NAMALWA (cell line): ENCODE measurements at places on chromosomes 13 and 19.

- peak; percentile 66 for DNase-seq
Observed at GRCh38 chr19:22882797-22883196, 50.7 kb downstream of the ZNF723 start.

DNA sequence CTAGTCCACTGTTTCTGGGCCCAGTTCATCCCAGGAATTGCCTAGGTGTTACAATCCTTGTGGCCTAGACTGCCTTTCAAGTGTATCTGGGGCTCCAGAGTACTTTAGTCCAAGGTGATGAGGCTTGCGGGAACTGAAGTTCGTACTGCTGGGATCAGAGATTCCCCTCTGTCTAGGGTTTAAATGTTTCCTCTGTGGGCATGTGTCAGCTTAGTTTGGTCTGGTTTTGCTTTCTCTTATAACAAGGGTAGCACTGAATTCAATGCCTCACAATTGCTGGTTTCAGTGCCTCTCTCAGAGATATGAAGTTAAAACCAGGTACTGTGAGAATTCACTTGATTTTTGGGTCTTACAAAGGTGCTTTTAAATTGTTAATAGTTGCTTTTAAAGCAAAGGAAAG is 30.8 kb downstream of the RGCC start:
- DNase-seq = no peak

DNA sequence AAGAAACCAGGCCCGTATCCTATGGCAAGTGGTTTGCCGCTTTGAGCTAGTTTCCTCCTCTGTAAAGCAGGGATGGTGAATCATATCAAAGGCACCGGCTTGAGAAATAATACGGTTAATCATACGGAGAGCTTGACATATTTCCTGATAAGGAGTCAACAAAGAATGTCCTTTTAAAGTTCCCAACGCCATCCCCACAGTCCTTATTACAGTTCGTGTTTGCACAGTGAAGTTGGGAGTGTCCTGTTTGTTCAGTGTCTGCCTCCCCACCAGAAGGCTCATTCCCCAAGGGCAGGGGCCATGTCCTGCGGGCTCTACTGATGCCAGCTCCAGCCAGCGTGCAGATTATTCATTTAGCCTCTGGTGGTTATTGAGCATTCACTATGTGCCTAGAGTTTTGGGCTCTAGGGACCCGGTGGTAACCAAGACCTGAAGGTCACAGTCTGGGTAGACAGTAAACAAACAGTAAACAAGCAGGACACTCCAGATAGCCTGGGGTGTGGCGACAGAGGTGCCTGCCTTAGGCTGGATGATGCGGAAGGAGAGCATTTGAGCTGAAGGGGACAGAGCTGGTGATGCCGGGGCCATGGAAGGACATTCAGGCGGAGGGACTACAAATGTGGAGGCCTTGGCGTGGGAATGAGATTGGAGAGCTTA is 6.3 kb downstream of the GRAMD1A start:
- no peak for DNase-seq

DNA sequence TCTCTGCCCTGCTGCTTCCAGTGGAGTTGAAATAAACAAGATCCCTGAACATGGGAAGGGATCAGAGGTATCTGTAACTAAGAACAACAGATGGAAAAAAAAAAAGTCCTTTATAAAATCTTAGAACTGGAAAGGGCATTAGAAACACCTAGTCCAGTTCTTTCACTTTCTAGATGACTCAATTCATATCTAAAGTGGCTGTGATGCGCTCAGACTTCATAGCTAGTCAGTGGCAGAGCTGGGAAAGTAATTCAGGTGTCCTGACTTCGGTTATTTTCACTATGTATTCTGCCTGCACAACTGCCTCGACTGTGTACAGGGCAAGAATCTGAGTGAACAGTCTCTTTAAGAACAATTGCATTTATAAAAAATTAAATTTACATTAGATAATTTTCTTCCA is 151.8 kb upstream of the TMTC4 start:
- peak; percentile 20 for DNase-seq

DNA sequence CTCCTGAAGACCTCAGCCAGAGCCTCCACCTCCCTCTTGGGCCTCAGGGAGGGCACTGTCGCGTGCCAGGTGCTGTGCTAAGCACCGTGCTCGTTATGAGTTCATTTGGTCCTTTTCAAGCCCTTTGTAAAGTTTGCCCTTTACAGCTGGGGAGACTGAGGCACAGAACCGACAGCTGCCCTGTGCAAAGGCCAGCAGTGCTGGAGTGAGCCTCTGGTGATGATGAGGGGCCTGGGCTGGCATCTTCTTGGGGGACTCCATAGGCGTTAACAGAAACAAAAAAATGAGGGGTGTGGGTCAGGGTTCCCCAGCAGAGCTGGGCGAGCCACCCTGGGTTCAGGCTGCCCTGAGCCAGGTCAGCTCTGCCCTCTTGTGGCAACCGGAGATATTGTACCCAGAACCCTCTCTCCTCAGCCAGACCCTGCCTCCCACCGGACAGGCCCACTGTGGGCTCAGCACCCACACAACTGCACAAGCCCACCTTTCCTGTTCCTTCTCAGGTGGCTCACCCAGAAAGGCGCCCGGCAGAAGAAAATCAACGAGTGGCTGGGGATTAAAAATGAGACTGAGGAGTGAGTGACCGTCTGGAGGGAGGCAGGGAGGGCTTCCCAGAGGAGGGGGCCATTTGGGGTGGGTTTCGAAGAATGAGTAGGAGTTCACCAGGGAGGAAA is 5.5 kb upstream of the IFI30 start:
- peak; percentile 84 for DNase-seq

- DNase-seq = peak; percentile 68
Observed at GRCh38 chr13:114027046-114027715, 53.3 kb upstream of the C13orf46 start.

DNA sequence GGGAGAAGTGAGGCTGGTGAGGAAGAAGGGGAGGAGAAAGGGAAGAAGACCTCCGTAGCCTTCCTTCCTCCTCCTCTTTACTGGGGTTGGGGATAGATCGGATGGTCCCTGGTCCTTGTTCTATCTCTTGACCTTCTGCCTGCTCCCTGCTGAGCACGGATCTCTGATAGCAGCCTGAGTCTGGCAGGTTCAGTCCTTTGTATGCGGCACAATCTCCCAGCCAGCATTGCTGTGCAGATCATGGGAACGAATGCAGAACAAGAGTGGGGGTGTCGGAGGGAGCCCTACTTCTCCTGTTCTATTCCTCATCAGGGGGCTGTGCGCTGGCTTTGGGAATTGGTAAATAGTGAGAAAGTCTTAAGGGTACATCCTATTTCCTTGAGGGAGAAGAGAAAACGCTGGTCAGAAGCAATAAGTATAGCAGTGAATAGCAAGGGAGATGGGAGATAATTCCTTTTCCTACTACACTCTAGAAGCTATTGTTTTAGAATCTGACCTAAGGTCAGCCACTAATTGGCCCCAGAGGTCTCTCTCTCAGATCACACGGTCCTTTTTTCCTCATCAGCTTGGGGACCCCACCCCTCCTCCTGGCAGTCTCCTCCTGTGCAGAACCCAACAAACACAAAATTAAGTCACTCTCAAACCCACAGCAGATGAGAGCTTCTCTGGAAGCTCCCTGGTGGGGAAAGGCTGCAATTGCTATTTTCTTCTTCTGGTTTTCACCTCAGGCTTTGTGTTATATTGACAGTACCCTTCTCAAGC is 41.0 kb downstream of the KL start:
- DNase-seq = peak; percentile 68

DNA sequence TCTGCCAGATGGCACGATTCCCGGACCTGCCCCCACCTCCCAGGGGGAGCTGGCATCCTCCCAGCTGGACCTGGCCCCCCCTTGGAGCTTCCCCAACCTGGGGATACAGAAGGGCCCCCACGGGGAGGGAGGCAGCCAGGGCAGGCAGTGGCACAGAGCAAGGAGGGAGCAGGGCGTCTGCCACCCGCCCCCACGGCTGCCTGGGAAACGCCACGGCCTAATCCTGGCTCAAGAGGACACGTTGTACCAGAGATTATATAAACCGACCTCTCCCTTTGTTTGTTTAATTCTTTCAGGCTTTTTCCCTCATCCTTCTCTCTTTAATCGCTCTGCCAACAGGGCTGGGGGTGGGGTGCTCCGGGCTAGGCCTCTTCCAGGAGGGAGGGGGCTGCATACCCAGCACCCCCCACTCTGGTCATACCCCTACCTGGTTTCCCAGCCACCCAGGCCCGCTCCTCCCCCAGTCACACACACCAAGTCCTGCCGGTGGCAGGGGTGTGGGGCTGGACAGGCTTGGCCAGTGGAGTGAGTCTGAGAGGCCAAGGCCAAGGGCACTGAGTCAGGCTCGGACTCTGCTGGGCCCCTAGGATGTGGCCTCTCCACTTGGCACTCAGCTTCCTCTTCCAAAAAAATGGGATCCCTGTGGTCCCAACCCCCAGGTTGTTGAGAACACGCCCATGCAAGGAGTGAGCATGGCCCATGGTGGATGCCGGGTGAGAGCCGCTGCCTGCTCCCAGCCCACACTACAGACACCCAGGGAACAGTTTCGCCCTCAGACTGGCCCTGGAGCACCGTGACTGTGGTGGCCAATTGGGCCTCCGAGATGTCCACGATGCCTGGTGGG is 29.5 kb upstream of the NFIC start:
- DNase-seq = no peak

GRCh38 chr13:74570834-74571233 is 436.6 kb upstream of the KLF12 start:
- DNase-seq = no peak

- no peak for DNase-seq
Observed at GRCh38 chr13:98089246-98089645, 53.6 kb upstream of the FARP1 start.

GRCh38 chr19:52492994-52493470 is 34.4 kb upstream of the ZNF808 start:
- no peak for DNase-seq

DNA sequence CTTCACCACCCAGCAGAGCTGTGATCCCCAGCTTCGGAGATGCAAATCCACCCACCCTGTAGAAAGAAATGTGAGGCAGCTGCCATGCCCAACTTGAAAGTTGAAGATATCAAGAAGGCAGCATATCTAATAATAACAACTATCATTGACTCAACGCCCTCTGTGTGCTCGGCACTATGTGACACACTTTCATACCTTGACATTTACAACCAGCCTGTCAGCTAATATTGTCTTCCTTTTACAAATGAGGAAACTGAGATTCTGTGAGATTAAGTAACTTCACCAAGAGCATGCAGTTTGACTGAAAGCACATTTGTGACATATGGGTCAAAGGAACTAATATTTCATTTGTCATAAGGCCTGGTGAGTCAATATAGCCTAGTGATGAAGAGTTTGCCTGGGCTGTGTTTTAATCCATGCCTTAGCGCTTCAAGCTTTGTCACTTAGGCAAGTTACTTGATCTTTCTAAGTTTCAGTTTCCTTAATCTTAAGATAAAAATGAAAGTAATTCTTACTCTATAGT is 137.0 kb downstream of the FLT1 start:
- DNase-seq = no peak

GRCh38 chr19:29214411-29214810 is 1.5 kb upstream of the UQCRFS1 start:
- no peak for DNase-seq

GRCh38 chr19:38317104-38317612 is 1.4 kb upstream of the YIF1B start:
- peak; percentile 26 for DNase-seq

- DNase-seq = no peak
Observed at GRCh38 chr13:102286326-102286725, 115.5 kb downstream of the FGF14 start.

GRCh38 chr13:43725460-43725859 is 61.3 kb downstream of the ENOX1 start:
- no peak for DNase-seq

- DNase-seq = no peak
Observed at GRCh38 chr13:96089749-96090239, at the start of gene HS6ST3. TSS of gene HS6ST3 (plus strand) at chr13:96090107.

- no peak for DNase-seq
Observed at GRCh38 chr13:33025220-33025744, 9.1 kb downstream of the KL start.

GRCh38 chr19:10431254-10431942 is 11.1 kb downstream of the PDE4A start:
- DNase-seq = peak; percentile 32

GRCh38 chr19:13761423-13761822 is 2.9 kb upstream of the MRI1 start:
- no peak for DNase-seq

- DNase-seq = no peak
Observed at GRCh38 chr13:95552539-95553441, at the start of gene CLDN10. TSS of gene CLDN10 (plus strand) at chr13:95552720. CDS start at chr13:95552754, 34 bp downstream.

- no peak for DNase-seq
Observed at GRCh38 chr13:112424098-112424497, 47.9 kb downstream of the SPACA7 start.

DNA sequence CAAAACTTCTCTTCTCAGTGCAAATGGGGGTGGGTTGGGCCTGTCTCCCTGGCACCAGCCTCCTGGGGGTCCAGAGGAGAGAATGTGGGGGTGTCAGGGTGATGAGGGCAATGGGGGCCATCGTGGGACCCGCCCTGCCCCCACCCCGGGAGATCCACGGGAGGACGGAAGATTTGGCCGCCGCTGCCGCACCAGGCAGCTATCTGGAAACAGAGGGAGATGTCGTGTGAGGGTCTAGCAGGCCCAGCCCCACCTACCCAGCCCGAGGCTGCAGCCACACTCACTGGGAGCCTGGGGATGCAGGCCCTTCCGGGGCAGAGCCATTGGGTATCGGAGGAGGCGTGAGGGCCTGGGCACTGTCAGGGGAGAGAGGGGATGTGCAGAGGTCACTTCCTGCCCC is 1.8 kb upstream of the TMEM86B start:
- DNase-seq = no peak

DNA sequence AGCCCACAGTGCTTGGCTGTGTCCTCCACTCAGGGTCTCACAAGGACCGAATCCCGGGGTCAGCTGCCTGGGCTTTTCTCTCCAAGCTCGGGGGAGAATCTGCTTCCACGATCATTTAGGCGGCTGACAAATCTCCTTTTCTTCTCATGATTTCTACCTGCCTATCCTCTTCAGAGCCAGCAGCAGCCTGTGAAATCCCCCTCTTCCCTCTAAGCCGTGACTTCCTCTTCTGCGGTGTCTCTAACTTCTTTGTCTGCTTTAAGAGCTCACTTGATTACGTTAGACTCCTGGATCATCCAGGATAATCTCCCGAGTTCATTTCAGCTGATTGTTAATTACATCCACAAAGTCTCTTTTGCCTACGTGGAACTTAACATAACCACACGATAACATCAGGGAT is 22.5 kb upstream of the ZNF845 start:
- DNase-seq = no peak

- no peak for DNase-seq
Observed at GRCh38 chr13:47523771-47524170, 477.3 kb downstream of the SUCLA2 start.

DNA sequence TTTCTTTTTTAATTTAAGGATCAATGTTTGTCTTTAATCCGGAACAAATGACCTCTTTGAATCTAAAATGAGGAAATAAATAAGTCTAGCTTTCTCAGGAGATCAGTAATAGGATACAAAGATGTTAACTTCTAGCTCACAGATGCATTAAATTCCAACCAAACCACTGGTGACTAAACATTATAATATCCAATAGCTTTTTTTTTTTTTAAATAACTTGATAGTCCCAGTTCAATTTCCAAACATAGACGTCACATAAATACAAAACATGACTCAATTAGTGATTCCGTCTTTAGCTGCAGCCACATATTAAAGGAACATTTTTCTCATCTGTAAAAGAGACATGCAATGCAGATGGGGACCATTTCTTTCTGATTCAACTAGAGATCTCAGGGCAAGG is 390.5 kb upstream of the PCDH9 start:
- no peak for DNase-seq

- DNase-seq = no peak
Observed at GRCh38 chr19:3733549-3734309, 25.5 kb downstream of the TJP3 start.
